CD8-positive, alpha-beta memory T cell (primary cell): ENCODE measurements at places on chromosomes 5 and 9. TPM values are rescaled to one million over a fixed set of nuclear protein-coding genes. Genes with fewer than 3 reads are reported as not detected.

Gene PRDM9
- total RNA-seq: not detected

DNA sequence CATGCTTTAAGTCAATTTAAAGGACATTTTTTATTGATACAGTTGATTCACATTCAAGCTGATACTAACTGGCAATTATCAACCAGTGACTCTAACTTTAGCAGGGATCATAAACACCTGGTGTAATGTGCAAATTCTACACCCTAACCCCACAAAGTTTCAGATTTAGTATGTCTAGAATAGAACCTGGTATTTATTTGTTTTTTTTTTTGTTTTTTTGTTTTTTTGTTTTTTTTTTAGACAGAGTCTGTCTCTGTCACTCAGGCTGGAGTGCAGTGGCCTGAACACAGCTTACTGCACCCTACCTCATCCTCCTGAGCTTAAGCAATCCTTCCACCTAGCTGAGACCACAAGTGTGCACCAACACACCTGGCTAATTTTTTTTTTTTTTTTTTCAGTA, 311.2 kb upstream of the SEMA6A start:
- H3K27me3 ChIP-seq: no peaks in the 10 kb centered on the region
- no peak overlapping the region for H3K4me3 ChIP-seq
- DNase-seq: no peak
- no peaks in the 10 kb centered on the region for H3K36me3 ChIP-seq

- no peaks in the 10 kb centered on the region for H3K36me3 ChIP-seq
- DNase-seq: no peak
- no peaks in the 10 kb centered on the region for H3K4me1 ChIP-seq
- H3K27ac ChIP-seq: no peak overlapping the region
- H3K4me3 ChIP-seq: no peak overlapping the region
- H3K27me3 ChIP-seq: no peaks in the 10 kb centered on the region
Measured at GRCh38 chr9:16680975-16681651, 189.4 kb downstream of the BNC2 start.

- DNase-seq: no peak
- no peak overlapping the region for H3K27ac ChIP-seq
- H3K4me3 ChIP-seq: no peak overlapping the region
- no peaks in the 10 kb centered on the region for H3K27me3 ChIP-seq
- no peaks in the 10 kb centered on the region for H3K36me3 ChIP-seq
Measured at GRCh38 chr9:70552561-70552960, 138.1 kb upstream of the KLF9 start.

GRCh38 chr5:133406208-133406976, 205.9 kb downstream of the FSTL4 start:
- no peaks in the 10 kb centered on the region for H3K4me1 ChIP-seq
- no peaks in the 10 kb centered on the region for H3K36me3 ChIP-seq
- H3K27ac ChIP-seq: no peak overlapping the region
- no peak for DNase-seq
- H3K27me3 ChIP-seq: no peaks in the 10 kb centered on the region
